GM23248 (cell line): ENCODE measurements at places on chromosomes 2 and 18. TPM values are rescaled to one million over a fixed set of nuclear protein-coding genes. Genes with fewer than 3 reads are reported as not detected.

DNA sequence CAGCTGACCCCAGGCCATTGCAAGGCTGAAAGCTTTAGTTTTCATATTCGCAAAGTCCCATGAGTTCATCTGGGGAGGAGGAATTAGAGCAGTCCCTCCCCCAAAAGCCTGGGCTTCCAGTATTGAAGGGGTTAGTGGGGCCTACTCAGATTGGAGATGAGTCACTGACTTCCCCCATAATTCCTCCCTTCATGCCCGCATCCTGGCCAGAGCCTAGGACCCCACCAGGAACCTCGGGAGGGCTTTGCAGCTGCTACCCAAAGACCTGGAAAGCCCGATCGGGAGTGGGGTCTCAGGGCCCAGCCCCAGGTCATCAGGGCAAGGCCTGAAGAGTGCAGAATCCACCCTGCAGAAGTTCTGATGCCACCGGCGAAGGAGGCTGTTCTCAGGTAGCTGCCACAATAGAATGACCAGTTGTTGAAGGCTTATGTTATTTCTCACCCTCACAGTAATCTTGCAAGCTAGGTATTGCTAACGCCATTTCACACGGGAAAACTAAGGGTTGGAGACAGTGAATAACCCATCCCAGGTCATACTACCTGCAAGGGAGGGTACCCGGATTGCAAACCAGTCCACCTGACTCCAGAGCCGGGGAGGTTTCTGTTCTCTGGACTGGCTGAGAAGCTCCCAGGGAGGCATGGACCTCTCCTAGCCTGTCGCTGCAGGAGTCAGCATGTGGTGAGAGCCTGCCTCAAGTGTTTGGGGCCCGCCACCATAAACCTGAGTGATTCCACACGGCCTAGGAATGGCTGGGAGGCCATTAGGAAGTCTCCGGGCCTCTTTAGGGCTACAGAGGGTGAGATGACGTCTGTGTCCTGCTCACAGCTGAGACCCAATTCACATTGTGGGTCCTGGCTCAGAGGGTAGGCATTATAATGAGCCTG, 5.8 kb upstream of the ARID5A start:
- no peaks in the 10 kb centered on the region for H3K36me3 ChIP-seq
- no peak for DNase-seq
- H3K27me3 ChIP-seq: no peaks in the 10 kb centered on the region
- no peak overlapping the region for H3K27ac ChIP-seq

The MEP1B gene
- not detected in 2 replicates for total RNA-seq

- H3K36me3 ChIP-seq: no peaks in the 10 kb centered on the region
- peak; percentile 82 for DNase-seq
- H3K27ac ChIP-seq: no peak overlapping the region
- no peaks in the 10 kb centered on the region for H3K27me3 ChIP-seq
- peaks cover 40% of the 10 kb centered on the region for H3K4me1 ChIP-seq
Observed at GRCh38 chr2:38933653-38934052, 44.0 kb downstream of the ARHGEF33 start.

DNA sequence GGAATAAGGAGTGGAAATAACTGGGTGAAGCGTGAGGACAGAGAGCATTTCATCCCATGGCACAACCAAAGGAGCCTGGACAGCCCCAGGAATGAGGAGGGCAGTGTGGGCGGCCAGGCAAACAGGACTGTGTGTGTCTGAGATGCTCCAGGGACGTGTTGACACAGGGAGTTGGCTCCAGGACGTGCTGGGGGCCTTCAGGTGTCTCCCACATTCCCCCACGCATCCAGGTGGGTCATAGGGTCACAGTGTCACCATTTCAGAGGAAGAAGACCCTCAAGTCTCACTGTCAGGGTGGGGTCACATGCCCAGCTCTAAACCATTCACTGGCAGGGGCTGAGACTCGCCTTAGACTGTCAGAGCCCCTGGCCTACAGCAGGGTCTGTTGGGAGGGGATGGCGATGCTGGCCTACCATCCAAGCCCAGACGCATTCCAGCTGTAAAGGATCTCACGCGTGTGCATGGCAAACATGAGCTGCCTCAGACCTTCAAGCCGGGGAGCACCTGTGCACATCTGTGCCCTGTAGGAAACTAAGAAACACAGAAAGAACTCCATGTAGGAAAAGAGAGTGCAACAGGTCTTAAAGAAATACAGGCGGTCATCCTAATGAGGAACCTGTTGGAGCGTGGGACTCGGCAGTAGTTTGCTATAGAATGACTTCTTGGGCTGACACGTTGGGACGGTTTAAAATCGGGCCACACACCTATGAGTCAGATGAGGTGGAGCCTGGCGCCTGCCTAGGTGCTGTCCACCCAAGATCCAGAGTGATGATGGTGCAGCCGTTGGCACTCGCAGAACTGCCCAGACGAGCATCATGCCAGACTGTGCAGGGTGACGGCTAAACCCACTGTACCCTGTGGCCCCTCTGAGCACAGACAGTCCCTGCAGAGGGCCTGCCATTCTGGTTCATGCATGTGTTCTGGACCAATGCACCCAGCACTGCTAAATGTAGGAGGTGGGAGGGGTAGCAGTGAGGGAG, 17.3 kb downstream of the PARD6G start:
- no peak for DNase-seq
- H3K27ac ChIP-seq: no peak overlapping the region
- H3K27me3 ChIP-seq: no peaks in the 10 kb centered on the region
- H3K36me3 ChIP-seq: no peaks in the 10 kb centered on the region
- H3K4me3 ChIP-seq: no peak overlapping the region
- H3K4me1 ChIP-seq: no peaks in the 10 kb centered on the region

The RAD51AP2 gene
- not detected in 2 replicates for total RNA-seq

DNA sequence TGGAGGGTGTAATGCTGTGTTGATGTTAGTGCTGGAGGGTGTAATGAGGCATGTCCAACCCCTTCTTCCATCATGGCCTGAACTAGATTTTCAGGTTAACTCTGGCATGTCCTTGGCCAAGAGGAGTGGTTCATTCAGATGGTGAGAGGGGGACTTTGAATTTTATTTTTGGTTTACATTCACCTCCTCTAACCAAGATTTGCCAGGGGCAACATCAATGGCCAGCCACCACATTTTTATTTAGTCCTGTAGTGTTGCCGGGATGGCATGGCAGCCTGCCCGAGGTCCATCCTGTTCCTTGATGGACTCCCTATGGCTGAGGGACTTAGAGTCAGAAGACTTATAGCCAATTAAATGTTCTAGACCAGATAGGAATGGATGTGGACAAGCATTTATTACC, 484.6 kb upstream of the HS6ST1 start:
- H3K4me1 ChIP-seq: no peaks in the 10 kb centered on the region
- no peak overlapping the region for H3K27ac ChIP-seq

DNA sequence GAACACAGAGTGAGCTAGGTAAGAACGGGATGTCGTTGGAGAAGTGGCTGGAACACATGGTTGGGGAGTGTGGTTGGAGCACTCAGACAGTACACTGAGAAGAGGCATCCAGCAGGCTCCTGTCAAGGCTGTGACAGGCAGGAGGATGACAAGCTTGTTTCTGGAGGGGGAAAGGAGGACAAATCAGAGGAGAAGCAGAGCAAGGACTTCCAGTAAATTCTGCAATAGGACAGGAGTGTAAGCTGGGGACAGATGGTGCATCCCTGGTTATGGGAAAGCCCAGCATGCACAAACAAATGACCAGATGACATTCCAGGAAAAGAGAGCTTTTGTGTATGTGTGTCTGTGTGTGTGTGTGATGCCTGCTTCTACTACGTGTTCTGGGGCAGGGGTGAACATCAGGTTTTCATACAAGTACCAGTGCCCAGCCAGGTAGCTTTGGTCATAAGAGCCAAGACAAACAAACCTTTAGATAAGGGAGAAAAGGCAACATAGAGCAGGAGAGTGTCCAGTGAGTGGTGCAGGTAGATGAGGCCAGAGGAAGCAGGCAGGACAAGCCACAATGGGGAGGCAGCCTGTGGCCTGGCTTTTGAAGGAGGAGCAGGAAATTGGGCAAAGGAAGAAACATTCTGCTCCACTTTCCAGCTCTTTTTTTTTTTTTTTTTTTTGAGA, 32.1 kb upstream of the MAPK4 start:
- H3K4me1 ChIP-seq: no peaks in the 10 kb centered on the region
- DNase-seq: no peak
- no peak overlapping the region for H3K4me3 ChIP-seq

DNA sequence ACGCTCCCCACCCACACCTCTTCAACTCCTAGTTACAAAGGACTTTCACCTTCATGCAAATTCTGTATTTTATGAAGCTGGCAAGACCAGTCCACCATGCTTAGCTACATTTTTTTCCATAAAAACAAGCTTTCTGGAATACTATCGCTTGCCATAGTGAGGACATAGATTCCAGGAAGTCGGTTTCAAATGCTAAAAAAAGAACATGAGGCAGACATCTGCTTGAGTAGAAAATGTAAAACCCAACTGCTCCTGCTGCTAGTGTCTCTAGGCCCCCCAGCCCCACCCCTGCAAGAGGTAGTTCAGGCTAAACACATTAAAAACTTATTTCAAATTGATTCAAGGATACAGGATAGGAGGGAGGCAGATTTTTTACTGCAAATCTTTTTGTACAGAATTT, 148.9 kb downstream of the SMAD2 start:
- H3K4me1 ChIP-seq: no peaks in the 10 kb centered on the region
- H3K4me3 ChIP-seq: no peak overlapping the region
- H3K36me3 ChIP-seq: no peaks in the 10 kb centered on the region
- H3K27me3 ChIP-seq: peaks cover 15% of the 10 kb centered on the region; the same call in 1 of the 2 replicates
- H3K27ac ChIP-seq: no peak overlapping the region
- no peak for DNase-seq

The VIT gene
- total RNA-seq: 0.22 TPM in 1 of 2 replicates, not detected in the other

GRCh38 chr2:135818937-135819610, 17.9 kb downstream of the LCT start:
- H3K4me3 ChIP-seq: no peak overlapping the region
- H3K27ac ChIP-seq: no peak overlapping the region
- no peaks in the 10 kb centered on the region for H3K27me3 ChIP-seq
- peak; percentile 68 for DNase-seq

DNA sequence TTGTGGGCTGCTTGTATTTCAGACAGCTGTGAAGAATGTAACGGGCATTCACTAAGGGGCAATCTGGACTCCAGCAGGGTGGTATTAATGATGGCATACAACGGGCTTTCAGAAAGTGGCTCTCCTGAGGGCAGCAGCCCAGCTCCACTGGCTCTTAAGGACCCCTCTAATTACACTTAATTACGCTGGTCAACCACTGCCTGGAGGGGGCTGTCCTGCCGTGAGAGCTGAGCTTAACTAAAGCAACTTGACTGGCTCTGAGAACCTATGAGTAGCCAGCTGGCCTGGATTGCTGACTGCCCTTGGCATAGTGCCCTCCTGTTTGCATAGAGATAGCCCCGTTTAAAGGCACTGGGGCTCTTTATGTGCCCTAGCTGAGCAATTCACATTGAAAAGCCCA, 3.8 kb downstream of the LIPG start:
- peak; percentile 65 for DNase-seq
- no peak overlapping the region for H3K27ac ChIP-seq
- H3K27me3 ChIP-seq: peaks cover 35% of the 10 kb centered on the region
- H3K4me1 ChIP-seq: peaks cover 8% of the 10 kb centered on the region; the same call in 1 of the 2 replicates
- no peak overlapping the region for H3K4me3 ChIP-seq

- H3K27ac ChIP-seq: no peak overlapping the region
- peaks cover 6% of the 10 kb centered on the region; the same call in 1 of the 2 replicates for H3K27me3 ChIP-seq
- H3K4me1 ChIP-seq: no peaks in the 10 kb centered on the region
- H3K36me3 ChIP-seq: no peaks in the 10 kb centered on the region
Observed at GRCh38 chr2:96970248-96970875, 16.0 kb downstream of the FAM178B start.

GRCh38 chr2:175837046-175837445, 165.0 kb downstream of the LNPK start:
- H3K27me3 ChIP-seq: no peaks in the 10 kb centered on the region
- H3K4me3 ChIP-seq: no peak overlapping the region
- H3K4me1 ChIP-seq: peaks cover 40% of the 10 kb centered on the region
- H3K36me3 ChIP-seq: no peaks in the 10 kb centered on the region

The SNTG2 gene
- not detected in 2 replicates for total RNA-seq

DNA sequence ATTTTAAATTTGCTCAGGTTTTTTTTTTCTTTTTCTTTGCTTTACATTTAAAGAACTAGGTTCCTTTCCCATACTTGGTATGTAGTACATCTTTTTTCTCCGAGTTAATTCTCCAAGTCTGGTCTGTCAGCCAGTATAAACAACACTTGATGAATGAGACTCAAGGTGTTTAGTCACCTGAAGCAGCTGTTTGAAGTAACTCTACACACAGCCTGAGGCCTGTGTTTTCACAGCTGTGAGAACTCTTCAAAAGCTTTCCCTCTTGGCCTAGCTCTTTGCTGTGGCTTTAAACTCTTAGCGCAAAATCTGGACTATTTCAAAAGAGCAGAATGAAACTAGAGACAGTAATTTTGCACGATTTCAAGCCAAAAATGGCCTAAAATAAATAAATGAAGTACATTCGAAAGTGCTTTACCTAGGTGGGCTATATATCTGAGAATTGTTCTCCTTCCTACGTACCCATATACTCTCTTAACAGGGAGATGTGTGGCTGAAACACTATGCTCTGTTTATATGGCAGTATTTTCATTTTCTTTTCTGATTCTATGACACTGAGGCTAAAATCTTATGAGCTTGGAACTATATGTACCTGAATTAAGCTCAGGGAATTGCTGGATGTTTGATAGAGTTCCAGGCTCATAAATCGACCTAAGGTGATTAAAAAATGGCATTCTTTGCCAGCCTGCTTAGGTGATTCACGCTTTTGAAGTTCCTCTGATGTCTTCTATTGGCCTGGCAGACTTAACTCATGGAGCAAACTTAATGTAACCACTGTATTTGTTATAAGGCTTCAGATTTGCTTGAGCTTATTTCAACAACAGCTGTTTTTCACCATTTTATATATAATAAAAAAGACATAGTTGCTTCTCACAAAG, 1044.1 kb upstream of the ZEB2 start:
- H3K27ac ChIP-seq: no peak overlapping the region
- no peaks in the 10 kb centered on the region for H3K4me1 ChIP-seq
- no peak for DNase-seq
- no peaks in the 10 kb centered on the region for H3K36me3 ChIP-seq

GRCh38 chr2:238998801-238999200, 150.9 kb downstream of the TWIST2 start:
- H3K4me1 ChIP-seq: peaks cover 28% of the 10 kb centered on the region
- DNase-seq: no peak
- no peaks in the 10 kb centered on the region for H3K27me3 ChIP-seq
- no peaks in the 10 kb centered on the region for H3K36me3 ChIP-seq
- no peak overlapping the region for H3K27ac ChIP-seq
- H3K4me3 ChIP-seq: no peak overlapping the region

DNA sequence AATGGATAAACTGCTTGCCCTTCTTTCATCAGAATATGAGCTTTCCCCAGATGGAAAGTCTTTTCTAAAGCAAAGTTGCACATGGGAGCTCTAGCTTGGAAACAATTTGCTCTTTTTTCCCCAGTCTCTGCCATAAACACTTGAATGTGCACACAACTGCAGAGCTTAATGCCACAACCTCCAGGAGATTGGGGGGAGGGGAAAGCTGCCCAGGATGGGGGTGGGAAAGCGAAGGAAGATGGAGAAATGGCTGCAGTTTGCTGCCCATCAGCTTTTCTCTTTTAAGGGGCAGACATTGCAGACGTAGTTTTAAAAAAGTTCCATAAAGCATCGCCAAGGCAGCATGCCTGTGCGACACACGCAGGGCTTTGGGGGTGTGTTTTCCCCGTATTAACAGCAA, 1.5 kb downstream of the ACKR3 start:
- H3K36me3 ChIP-seq: no peaks in the 10 kb centered on the region
- H3K4me3 ChIP-seq: peak overlapping the region; percentile 61
- peaks cover 62% of the 10 kb centered on the region for H3K27me3 ChIP-seq
- DNase-seq: no peak
- H3K27ac ChIP-seq: no peak overlapping the region
- peaks cover 4% of the 10 kb centered on the region; the same call in 1 of the 2 replicates for H3K4me1 ChIP-seq

GRCh38 chr2:225993430-225993829, 593.9 kb downstream of the NYAP2 start:
- no peak overlapping the region for H3K4me3 ChIP-seq
- H3K27me3 ChIP-seq: no peaks in the 10 kb centered on the region
- H3K27ac ChIP-seq: no peak overlapping the region
- peaks cover 17% of the 10 kb centered on the region for H3K4me1 ChIP-seq
- DNase-seq: peak; percentile 52
- H3K36me3 ChIP-seq: no peaks in the 10 kb centered on the region
